ENCODE measurements at places on chromosomes 3 and 15.
A peak's percentile ranks its signal among the peaks of the same experiment; 100 is the strongest.

- peak; percentile 27 for DNase-seq
Measured at GRCh38 chr3:3799173-3800079, at the start of gene LRRN1. Gene LRRN1, plus strand, starts transcription at chr3:3799431. Its CDS starts 45,211 bp downstream, at chr3:3844642.

GRCh38 chr3:20646425-20646824 lies 460.4 kb upstream of the SGO1 start:
- DNase-seq, result no peak

- no peak for DNase-seq
Measured at GRCh38 chr3:71194785-71195184, 388.7 kb downstream of the FOXP1 start.

DNA sequence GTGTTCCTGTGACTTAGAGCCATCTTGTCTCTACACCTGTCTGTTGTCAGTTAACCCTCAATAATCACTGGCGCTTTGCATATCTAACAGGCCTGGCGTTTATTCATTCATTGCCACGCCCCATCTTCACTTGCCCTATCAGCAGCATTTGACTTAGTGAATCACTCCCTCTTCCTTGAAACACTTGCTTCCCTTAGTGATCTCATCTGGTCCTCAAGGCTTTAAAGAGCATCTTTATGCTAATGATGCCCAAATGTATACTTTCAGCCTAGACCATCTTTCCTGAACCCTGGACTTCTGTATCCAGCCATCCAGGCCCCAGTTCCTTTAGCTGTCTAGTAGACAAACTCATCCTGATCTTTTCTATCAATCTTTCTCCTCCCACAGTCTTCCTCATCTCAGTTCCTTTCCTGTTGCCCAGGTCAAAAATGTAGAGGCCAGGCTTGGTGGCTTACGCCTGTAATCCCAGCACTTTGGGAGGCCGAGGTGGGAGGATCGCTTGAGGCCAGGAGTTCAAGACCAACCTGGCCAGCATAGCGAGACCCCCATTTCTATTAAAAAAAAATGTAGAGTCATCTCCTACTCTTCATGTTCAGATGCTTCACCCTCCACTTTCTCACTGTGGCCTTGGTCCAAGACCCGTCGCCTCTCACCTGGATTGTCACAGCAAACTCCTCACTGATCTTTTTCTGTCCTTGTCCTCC lies 1.4 kb upstream of the IGDCC4 start:
- no peak for DNase-seq

GRCh38 chr3:171269542-171269941 lies 190.7 kb downstream of the TNIK start:
- DNase-seq, result no peak

DNA sequence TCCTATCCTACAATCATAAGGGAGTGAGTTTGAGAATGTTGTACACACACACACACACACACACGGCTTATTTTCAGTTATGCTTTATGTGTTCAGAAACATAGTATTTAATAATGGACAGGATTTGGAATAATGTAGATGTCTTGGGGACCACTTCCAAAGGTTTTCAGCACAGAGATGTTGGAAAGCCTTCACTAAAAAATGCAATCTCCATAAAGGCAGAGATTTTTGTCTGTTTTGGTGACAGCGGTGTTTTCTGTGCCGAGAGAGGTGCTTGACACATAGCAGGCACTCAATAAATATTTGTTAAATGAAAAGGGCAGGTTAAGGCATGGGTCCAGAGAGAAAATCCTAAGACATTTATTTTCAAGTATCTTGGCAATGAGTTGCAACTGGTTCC lies 428.2 kb upstream of the RGMA start:
- DNase-seq, result no peak

GRCh38 chr15:31336593-31337295 lies 10.1 kb downstream of the KLF13 start:
- DNase-seq, result no peak

- no peak for DNase-seq
Measured at GRCh38 chr15:65906396-65906795, 37.1 kb downstream of the RAB11A start.

- DNase-seq, result no peak
Measured at GRCh38 chr15:77493324-77493907, 72.7 kb downstream of the HMG20A start.

GRCh38 chr3:143206955-143207337 lies 87.4 kb downstream of the CHST2 start:
- no peak for DNase-seq

- DNase-seq, result no peak
Measured at GRCh38 chr3:27578032-27578431, 93.8 kb upstream of the SLC4A7 start.

DNA sequence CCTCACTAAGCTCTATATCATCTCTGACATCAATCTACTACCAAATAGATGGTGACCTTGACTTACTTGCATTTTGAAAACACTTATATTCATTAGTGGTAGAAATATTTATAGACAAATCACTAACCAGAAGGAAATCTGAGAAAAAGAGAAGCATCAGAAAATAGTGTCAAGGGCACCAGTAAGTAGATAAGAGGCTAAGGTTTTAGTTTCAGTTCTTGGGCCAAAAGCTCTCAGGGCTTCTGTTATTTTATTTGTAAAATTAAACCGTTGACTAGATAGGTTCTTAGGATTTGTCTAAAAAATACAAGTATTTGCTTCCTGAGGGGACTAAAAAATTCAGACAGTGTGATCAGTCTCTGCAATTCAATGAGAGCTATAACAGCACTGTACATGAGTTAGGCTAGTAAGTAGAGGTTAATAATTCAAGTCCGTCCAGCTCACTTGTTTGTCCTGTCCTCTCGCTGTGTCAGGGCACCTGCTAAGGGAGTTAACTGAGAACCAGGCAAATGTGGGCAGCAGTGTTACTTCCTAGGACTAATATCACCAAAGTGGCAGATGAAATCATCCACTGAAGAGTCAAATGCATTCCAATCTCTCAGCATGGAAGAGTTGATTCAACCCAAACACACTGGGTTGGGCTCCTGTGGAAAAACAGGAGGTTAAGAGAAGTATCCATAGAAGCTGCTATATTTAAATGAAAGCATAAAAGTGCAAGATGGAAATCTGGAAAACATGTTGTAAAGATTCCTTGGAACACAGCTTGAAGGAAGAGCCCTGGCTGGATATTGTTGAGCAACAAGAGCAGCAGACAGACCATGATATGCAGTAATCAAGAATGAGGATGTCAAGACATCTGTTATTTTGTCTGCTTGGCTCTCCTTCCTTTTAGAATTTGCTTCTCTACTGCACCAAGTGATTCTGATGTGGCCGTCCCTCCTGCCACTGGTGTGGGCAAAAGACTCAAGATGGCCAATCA lies 134.9 kb upstream of the ZBTB20 start:
- DNase-seq, result no peak

- DNase-seq, result no peak
Measured at GRCh38 chr15:58559904-58560588, 128.3 kb downstream of the LIPC start.

- DNase-seq, result no peak
Measured at GRCh38 chr3:45010811-45011333, 15.2 kb upstream of the CLEC3B start.

- no peak for DNase-seq
Measured at GRCh38 chr3:59374818-59375211, 325.0 kb upstream of the CFAP20DC start.

DNA sequence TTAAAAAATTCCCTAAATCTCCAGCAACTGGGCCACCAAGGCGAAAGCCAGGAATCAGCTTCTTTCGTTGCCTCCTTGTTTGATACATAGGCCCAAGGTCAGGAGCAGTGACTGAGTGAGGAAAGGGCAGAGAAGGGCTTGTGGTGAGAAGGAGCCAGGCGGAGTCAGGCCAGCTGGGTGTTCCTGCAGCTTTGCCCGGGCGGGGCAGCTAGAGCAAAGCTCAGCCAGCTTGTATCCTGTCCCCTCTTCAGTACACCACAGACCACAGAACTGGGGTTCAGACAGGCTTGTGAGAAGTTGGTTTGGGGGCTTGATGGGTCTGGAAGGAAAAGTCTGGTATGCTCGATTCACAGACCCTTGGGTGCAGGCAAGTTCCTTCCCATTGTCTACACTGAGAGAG lies 52.6 kb downstream of the CCK start:
- no peak for DNase-seq

DNA sequence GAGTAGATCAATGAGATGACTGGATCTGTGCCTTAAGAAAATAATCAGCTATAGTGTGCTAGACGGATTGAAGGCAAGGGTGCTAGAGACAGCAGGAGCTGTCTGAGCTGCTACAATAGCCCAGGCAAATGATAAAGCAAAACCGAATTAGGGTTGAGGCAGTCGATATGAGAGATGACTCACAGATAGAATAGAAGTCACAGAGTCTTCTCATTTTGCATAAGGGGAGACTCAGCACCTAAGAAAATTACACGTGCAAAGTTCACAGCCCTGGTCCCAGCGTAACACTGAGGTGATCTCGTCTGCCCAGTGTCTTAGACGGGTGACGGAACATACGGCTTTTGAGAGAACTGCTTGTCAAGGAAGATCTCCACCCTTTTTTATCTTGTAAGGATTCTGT lies 11.6 kb downstream of the LPP start:
- DNase-seq, result no peak

- DNase-seq, result no peak
Measured at GRCh38 chr3:146160321-146160963, 542 bp downstream of the PLOD2 start.

GRCh38 chr3:12973827-12974226 lies 99.4 kb downstream of the IQSEC1 start:
- DNase-seq, result no peak

- DNase-seq, result no peak
Measured at GRCh38 chr15:34085746-34086145, 15.9 kb downstream of the EMC7 start.

- DNase-seq, result no peak
Measured at GRCh38 chr3:180798197-180798596, 114.3 kb upstream of the FXR1 start.

DNA sequence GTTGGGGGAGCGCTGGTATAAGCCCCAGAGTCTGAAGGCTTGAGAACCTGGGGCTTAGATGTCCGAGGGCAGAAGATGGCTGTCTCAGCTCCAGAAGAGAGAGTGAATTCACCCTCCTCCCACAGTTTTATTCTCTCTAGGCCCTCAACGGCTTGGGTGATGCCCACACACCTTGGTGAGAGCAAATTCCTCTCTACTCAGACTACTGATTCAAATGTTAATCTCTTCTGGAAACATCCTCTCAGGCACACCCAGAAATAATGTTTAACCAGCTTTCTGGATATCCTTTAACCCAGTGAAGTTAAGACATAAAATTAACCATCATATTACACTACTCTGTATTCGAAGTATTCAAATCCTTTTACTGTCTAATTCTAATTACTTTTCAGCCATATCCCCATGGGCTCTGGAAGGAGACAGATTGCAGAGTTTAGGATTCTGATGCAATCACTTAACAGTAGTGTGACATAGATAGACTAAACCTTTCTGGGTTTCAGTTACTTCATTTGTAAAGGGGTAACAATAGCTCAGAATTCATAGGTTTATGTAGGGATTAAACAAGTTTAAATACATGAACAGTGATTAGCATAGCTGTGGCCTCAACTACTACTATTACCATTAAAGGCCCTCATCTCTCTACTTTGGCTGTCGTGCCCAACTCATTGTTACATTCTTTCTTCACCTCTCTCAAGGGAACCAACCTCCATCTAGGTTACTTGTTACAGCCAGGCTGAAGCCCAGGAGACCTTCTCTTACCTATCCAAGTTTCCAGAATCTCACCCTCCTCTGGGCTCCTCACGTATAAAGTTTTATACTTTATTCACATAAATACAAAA lies 25.7 kb upstream of the ANO10 start:
- DNase-seq, result no peak

DNA sequence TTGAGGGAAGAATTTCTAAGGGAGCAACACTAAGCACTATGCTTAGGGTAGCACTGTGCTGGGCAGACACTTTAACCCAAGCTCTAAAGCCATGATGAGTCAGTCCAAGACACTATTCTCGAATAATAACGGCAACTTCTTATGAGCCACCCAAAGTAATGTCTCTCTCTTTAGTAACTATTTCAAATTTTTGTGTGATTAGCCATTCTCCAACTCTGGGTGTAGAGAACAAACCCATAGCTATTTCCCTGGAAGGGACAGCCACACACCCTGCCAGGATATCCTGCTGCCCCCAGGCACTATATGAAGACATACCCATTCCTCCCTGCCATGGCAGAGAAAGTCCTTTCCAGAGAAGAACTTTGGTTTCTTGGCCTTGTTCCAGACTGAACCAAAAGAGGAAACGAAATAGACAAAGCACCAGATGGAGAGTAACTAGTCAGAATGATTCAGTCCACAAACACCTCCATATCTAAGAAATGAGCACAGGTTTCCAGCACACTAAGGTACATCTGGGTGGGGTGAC lies 384.9 kb upstream of the THBS1 start:
- DNase-seq, result no peak

- DNase-seq, result no peak
Measured at GRCh38 chr3:160735826-160736225, 20.2 kb upstream of the PPM1L start.

GRCh38 chr3:56758539-56758981 lies 43.2 kb downstream of the ARHGEF3 start:
- DNase-seq, result no peak

GRCh38 chr3:181581656-181582055 lies 130.1 kb upstream of the SOX2 start:
- DNase-seq, result no peak

- no peak for DNase-seq
Measured at GRCh38 chr3:47098910-47099309, 65.0 kb downstream of the SETD2 start.

DNA sequence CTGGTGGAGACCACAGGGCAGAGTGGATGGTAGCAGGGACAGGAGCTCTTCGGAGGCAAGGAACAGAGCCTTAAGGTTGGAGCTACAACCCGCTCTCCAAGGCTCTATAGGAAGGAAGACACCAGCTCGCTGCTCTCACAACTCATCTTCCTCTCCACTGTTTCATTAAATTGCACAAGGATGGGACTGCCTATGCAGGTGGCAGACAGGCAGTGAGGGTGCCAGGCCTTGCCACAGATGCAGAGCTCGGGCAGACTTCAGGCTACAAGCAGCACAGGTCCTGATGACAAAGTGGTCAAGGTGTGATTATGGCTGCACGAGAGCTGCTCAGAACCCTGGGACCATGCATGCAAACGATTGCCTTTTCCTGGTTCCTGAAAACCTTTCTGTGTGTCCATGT lies 144.6 kb downstream of the FOXP1 start:
- DNase-seq, result no peak

GRCh38 chr3:56761887-56762651 lies 39.7 kb downstream of the ARHGEF3 start:
- no peak for DNase-seq

DNA sequence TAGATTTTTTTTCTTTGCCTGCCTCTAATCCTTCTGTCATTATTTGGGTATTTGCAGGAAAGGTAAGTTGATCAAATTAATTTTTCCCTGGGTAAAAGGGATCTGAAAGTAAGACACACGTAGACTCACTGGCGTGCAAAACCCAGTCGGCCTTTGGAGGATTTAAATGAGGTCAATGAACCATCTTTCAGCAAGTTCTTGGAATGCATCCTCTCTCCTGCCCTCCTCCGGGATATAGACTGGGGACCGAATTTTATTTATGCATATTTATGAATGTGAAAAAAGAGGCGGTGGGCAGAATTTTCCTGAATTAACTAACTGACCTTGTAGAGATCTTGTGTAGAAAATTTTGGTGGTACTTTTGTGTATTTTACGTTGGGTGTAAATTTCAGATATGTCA lies 2.2 kb downstream of the CADM2 start:
- no peak for DNase-seq

- no peak for DNase-seq
Measured at GRCh38 chr3:127062926-127063325, 80.0 kb downstream of the PLXNA1 start.
